Aorta (tissue), 5 donors: ENCODE measurements at places on chromosomes 13 and 19. TPM values are rescaled to one million over a fixed set of nuclear protein-coding genes. Genes with fewer than 3 reads are reported as not detected.

- DNase-seq: no peak
- H3K27ac ChIP-seq: no peak overlapping the region
- no peak overlapping the region for H3K4me3 ChIP-seq
- no peaks in the 10 kb centered on the region for H3K27me3 ChIP-seq
Measured at GRCh38 chr13:33125821-33126570, 109.8 kb downstream of the KL start.

DNA sequence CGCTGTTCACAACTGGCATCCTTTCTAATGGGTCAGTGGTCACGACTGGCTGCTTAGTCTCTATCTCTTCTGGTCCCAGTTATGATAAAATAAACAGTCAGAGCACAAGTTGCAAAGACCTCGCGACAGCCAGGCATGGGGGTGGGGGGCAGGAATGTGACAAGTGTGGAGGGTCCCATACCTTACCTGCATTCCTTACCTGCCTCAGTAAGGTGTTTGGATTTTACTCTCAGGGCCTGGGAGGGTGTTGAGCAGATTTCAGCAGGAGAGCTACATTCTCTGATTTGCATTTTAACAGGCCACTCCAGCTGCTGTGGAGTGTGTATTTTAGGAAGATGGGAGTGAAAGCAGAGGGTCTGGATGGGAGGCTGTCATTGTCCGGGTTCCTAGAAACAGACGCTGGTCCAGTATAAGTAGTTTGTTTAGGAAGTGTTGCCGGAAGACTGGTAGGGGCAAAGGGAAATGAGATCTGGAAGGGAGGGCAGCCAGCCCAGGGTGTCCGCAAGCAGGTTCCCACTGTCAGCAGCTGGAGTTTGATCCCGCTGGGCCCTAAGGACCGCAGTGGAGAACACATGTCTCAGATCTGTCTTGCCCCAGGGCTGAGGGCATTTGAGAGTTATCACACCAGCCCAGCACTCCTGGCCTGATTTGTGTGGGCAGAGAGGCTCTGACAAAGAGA is 920.0 kb downstream of the UQCRFS1 start:
- H3K27ac ChIP-seq: no peak overlapping the region
- no peaks in the 10 kb centered on the region for H3K27me3 ChIP-seq
- no peaks in the 10 kb centered on the region for H3K4me1 ChIP-seq

DNA sequence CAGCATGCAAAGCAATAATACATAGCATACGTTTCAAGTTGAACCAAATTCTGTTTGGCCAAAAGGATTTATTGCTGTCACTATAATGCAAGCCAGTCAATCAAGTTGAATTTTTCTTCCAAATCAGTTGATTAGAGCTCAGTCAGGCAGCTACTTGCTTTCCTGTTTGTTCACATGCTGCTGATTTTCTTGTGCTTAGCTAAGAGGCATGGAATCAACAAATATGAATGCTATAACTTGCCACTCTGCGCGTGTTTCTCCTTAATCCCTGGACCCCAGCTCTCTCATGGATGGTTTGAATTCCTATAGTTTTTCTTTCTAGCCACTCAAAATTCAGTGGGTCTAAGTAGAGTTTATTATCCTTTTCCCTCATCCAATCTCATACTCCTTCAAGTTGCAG is 311.3 kb downstream of the KLF5 start:
- no peak overlapping the region for H3K27ac ChIP-seq
- no peaks in the 10 kb centered on the region for H3K27me3 ChIP-seq
- H3K4me1 ChIP-seq: no peaks in the 10 kb centered on the region
- no peaks in the 10 kb centered on the region for H3K36me3 ChIP-seq

DNA sequence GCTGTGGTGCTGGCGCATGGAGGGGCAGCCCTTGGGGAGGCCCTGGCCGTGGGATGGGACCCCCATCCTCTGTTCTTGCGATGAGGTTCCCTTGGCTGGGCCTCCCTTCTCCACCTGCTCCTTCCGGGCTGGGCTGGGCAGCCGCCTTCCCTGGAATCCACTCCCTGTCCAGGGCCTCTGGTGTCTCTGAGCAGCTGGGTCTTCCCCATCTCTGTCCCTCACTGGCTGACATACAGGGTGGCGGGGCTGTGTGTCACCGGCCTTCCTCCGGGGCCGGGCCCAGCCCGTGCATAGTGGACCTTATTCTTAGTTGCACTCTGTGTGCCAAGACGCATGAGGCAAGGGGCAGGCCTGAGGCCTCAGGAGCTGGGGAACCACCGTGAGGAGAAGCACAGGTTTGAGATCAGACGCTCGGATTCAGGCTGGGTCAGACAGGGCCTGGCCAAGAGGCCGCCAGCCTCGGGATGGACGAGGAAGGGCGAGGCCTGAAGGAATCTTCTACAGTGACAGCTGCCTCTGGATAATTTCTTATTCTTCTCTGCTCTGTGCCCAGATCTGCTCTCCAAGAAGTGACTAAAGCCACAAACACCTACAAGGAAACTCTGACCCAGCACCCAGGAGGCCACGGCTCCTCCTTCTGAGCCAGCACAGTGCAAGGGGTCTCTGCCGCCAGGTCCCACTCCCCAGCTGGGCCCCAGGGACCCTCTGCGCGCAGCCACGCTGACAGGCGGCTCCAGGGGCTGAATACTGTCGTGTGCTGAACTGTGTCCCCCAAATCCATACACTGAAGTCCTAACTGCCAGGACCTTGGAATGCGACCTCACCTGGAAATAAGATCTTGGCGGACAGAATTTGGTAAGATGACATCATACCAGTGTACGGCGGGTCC is 11.0 kb downstream of the SGTA start:
- no peak overlapping the region for H3K27ac ChIP-seq
- no peak for DNase-seq
- H3K36me3 ChIP-seq: no peaks in the 10 kb centered on the region
- no peak overlapping the region for H3K4me3 ChIP-seq
- no peaks in the 10 kb centered on the region for H3K27me3 ChIP-seq

- no peaks in the 10 kb centered on the region for H3K27me3 ChIP-seq
- H3K4me1 ChIP-seq: no peaks in the 10 kb centered on the region
- no peaks in the 10 kb centered on the region for H3K36me3 ChIP-seq
- no peak overlapping the region for H3K27ac ChIP-seq
Measured at GRCh38 chr13:70339738-70340137, 231.5 kb upstream of the KLHL1 start.

GRCh38 chr19:28456708-28457320 is 756.1 kb downstream of the UQCRFS1 start:
- H3K27ac ChIP-seq: no peak overlapping the region
- no peak for DNase-seq
- H3K36me3 ChIP-seq: no peaks in the 10 kb centered on the region

GRCh38 chr19:30087381-30088138 is 145.5 kb downstream of the URI1 start:
- no peaks in the 10 kb centered on the region for H3K36me3 ChIP-seq
- H3K4me1 ChIP-seq: no peaks in the 10 kb centered on the region
- no peak for DNase-seq
- H3K27ac ChIP-seq: no peak overlapping the region

DNA sequence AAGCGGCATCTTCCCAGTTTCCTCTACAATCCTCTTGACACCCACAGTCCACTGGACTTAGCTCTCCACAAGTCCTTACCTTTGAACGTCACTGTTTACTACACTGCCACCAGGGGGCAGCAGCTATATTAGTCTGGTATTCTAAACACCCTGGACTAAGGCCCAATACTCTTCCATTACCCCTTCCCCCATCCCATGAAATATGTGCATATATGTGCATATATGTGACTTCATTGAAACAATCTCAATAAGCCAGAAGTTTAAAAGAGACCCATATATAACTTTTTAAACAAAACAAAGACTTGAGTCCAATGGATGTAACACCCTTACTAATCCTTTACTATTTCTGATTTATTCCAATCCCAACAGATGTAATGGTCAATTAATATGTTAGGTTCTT is 15.5 kb downstream of the GGACT start:
- no peak overlapping the region for H3K27ac ChIP-seq
- no peaks in the 10 kb centered on the region for H3K4me1 ChIP-seq
- DNase-seq: peak; percentile 72
- H3K36me3 ChIP-seq: no peaks in the 10 kb centered on the region
- H3K27me3 ChIP-seq: no peaks in the 10 kb centered on the region

The ADM5 gene
- total RNA-seq: 4.8 TPM

GRCh38 chr13:29689548-29689947 is 94.1 kb upstream of the SLC7A1 start:
- H3K4me3 ChIP-seq: no peak overlapping the region
- H3K27ac ChIP-seq: no peak overlapping the region
- no peaks in the 10 kb centered on the region for H3K27me3 ChIP-seq

- no peak overlapping the region for H3K4me3 ChIP-seq
- peaks cover 4% of the 10 kb centered on the region for H3K4me1 ChIP-seq
- no peak overlapping the region for H3K27ac ChIP-seq
- DNase-seq: no peak
Measured at GRCh38 chr13:40563350-40564125, 102.9 kb downstream of the FOXO1 start.

DNA sequence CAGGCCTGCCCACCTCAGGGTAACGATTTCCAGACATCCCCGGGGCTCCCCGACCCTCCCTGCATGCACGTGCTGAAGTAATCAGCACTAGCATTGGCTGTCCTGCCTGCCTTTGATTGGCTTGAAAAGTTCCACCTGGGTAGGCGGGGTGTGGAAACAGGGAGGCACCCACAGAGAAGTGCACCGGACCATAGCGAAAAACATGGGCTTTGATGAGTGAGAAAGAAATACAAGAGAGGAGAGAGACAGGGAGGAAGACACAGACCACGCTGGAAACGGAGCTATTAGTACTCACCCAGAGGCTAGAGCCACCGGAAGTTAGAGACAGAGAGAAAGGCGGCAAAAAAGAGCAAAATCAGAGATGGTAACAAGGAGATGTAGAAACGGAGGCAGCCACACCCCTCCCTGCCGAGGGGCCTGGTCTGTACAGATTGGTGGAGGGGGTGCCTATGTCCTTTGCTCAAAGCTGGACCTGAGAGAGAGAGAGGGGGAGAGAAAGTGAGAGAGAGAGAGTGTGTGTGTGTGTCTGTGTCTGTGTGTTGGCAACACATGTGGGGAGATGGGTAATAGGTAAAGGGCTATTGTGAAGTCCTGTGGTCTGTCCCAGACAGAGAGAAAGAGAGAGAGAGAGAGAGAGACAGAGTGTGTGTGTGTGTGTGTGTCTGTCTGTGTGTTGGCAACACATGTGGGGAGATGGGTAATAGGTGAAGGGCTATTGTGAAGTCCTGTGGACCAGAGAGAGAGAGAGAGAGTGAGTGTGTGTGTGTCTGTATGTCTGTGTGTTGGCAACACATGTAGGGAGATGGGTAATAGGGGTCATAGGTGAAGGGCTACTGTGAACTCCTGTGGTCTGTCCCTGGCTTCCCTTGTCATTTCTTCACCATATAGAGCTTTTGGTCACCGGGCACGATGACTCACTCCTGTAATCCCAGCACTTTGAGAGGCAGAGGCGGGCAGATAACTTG is 2.9 kb downstream of the CGB3 start:
- no peak overlapping the region for H3K4me3 ChIP-seq
- DNase-seq: no peak
- no peaks in the 10 kb centered on the region for H3K27me3 ChIP-seq
- H3K27ac ChIP-seq: no peak overlapping the region
- no peaks in the 10 kb centered on the region for H3K4me1 ChIP-seq

DNA sequence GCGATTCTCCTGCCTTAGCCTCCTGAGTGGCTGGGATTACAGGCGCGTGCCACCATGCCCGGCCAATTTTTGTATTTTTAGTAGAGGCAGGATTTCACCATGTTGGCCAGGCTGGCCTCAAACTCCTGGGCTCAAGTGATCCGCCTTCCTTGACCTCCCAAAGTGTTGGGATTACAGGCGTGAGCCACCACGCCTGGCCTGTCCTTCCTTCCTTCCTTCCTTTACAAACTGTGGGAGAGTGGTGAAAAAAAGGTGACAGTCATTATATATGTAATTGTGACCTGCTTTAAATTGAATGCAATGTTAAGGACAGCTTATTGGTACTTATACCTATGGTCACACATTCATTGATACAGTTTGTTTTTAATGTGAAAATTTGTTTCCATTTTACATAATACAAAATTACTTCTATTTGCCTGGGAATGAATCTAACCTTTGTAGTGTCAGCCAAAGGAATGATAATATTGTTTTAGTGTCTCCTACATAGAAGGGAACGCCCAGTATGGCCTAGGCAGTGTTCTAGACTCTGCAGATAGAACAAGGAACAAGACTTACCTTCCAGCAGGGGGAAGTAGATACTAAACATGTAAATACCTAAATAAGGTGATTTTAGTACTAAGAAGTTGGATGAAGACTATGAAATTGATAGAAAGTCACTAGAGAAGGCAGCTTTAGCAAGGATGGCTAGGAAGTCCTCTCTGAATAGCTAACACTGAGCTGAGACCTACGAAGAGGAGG is 146.3 kb downstream of the GGACT start:
- H3K4me3 ChIP-seq: no peak overlapping the region
- H3K27ac ChIP-seq: peak overlapping the region; percentile 40
- no peak for DNase-seq
- no peaks in the 10 kb centered on the region for H3K36me3 ChIP-seq
- H3K27me3 ChIP-seq: no peaks in the 10 kb centered on the region

DNA sequence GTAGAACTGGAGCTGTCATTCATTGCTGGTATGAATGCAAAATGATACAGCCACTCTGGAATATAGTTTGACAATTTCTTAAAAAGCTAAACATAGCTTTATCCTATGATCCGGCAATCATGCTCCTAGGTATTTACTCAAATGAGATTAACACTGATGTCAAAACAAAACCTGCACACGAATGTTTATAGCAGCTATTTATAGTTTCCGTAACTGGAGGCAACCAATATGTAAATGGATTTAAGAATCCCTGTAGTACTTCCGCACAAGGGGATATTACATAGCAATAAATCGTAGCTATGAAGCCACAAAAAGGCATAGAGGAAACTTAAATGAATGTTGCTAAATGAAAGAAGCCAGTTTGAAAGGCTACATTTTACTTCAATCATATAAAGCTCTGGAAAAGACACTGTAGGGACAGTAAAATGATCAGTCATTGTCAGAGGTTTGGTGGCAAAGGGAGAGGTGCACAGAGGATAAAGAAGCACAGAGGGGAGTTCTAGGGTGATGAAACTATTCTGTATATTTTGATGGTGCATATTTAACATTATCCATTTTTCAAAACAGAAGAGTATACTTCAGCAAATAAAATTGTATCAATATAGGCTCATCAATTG is 1893.0 kb upstream of the PCDH20 start:
- no peak for DNase-seq
- H3K4me1 ChIP-seq: no peaks in the 10 kb centered on the region
- no peaks in the 10 kb centered on the region for H3K36me3 ChIP-seq
- H3K27me3 ChIP-seq: no peaks in the 10 kb centered on the region
